ENCODE measurements at places on chromosomes 3 and 15. TPM values are rescaled to one million over a fixed set of nuclear protein-coding genes. Genes with fewer than 3 reads are reported as not detected.

DNA sequence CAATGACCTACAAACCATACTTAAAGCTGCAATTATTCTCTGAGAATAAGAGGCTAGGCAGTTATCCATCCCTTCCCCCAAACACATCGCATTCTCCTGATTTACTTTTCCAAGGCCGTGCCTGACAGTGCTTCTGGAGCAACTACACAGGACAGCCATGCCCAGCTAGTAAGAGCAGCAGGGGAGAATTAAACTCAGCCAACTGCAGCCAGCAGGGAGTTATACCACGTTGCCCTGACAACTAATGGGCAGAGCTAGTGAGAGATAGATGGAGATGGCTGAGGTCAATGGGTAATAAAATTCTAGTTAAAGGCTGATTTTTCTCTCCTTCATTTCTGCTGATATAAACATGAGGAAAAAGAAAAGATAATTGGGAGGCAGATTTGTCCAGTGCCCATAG is 193.8 kb upstream of the PPP2R3A start:
- H3K27me3 ChIP-seq: no peaks in the 10 kb centered on the region
- H3K36me3 ChIP-seq: no peaks in the 10 kb centered on the region
- no peak for DNase-seq
- H3K4me1 ChIP-seq: no peaks in the 10 kb centered on the region

The EFHB gene
- polyA plus RNA-seq: 0.58 TPM

The RPUSD2 gene
- polyA plus RNA-seq: 8.0 TPM

The GOLGA8R gene
- 0.20 TPM for polyA plus RNA-seq

DNA sequence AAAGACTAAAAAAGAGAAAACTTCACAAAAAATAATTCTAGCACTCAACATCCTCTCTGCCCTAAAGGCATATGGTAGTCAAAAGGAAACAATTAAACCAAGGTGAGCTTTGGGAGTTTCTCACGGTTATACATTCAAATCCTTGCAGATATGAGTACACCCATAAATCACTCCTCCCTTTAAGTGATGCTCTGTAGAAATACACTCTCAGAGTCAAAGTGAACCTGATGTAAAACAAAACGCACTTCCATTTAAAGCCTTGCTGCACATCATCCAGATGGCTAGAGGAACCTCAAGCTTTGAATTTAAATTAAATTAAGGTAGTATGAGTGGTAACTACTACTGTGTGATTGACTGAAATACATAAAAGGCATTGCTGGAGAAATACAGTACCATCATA is 36.0 kb upstream of the AADAC start:
- H3K27ac ChIP-seq: no peak overlapping the region
- H3K27me3 ChIP-seq: no peaks in the 10 kb centered on the region
- no peaks in the 10 kb centered on the region for H3K36me3 ChIP-seq
- no peaks in the 10 kb centered on the region for H3K4me1 ChIP-seq

DNA sequence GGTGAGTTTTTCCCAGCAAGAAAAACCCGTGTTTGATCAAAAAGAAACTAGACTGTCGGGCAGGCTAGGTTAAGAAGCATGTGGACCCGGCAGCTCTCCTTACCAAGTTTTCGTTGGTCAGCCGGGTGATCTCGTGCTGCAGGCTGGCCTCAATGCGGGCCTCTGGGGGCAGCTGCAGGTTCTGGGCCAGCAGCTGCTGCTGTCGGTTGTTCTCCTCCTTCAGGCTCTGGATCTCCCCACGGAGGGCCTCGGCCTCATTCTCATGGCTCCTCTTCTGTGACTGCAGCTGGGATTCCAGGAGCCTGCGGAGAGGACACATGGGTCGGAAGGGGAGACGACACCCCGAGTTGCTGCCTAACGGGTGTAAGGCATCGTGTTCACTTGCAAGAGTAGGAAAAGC is 44.5 kb upstream of the MYO5C start:
- no peak overlapping the region for H3K27ac ChIP-seq
- H3K27me3 ChIP-seq: no peaks in the 10 kb centered on the region
- no peak for DNase-seq
- peaks cover 18% of the 10 kb centered on the region for H3K4me1 ChIP-seq
- H3K36me3 ChIP-seq: peaks cover 5% of the 10 kb centered on the region

The HIGD2B gene
- polyA plus RNA-seq: not detected

The IGSF11 gene
- 0.68 TPM for polyA plus RNA-seq

DNA sequence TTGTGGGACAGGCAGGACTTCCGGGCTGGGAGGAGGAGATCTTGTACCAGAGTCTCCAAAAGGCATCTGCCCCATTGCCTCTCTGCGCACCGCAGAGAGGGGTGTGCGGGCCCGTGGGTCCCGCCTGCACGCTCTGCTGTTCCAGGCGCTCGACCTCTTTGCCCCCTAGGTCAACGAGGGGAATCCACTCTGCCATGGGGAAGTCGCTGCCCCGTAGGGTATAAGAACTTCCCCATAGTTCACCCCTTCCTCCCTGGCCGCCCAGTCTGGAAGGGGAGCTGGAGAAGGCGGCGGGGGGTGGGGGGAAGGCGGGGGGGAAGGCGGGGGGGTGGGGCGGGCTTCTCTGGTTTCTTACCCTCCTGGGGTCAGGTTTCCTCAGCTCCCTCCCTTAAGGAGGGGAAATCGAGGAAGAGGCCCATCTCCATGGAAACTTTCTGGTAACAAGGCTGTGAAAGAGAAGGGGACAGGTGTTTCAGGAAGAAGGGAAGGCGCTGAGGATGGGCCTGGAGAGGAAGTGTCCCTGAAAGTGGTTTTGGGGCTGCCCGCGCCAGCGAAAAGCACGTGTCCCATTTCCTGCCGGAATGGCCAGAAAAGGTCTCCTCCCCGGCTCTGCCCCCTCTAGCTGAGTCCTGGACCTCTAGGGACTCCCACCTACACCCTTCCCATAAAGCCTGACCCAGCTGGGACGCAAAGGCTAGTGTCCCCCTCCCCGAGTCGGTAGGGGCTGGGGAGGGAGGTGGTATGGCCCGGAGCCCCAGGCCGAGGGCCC is 27.5 kb downstream of the NR1I2 start:
- H3K36me3 ChIP-seq: no peaks in the 10 kb centered on the region
- DNase-seq: no peak
- peaks cover 9% of the 10 kb centered on the region for H3K27me3 ChIP-seq
- H3K4me1 ChIP-seq: peaks cover 4% of the 10 kb centered on the region
- H3K4me3 ChIP-seq: peak overlapping the region; percentile 24

GRCh38 chr3:170621256-170621655 is 35.4 kb upstream of the SLC7A14 start:
- no peak for DNase-seq
- no peaks in the 10 kb centered on the region for H3K27me3 ChIP-seq
- H3K36me3 ChIP-seq: no peaks in the 10 kb centered on the region
- H3K4me1 ChIP-seq: no peaks in the 10 kb centered on the region

- DNase-seq: no peak
- H3K4me3 ChIP-seq: peak within 1 kb of the TSS; percentile 18
- H3K27ac ChIP-seq: no peak within 1 kb of the TSS
- H3K4me1 ChIP-seq: no peaks in the 10 kb centered on the region
- no peaks in the 10 kb centered on the region for H3K36me3 ChIP-seq
- H3K27me3 ChIP-seq: peaks cover 42% of the 10 kb centered on the region
These were observed at the start of gene C3orf80 for GRCh38 chr3:160225176-160226025. Gene C3orf80 (plus strand): TSS chr3:160225422. CDS start chr3:160225636, 214 bp downstream.

DNA sequence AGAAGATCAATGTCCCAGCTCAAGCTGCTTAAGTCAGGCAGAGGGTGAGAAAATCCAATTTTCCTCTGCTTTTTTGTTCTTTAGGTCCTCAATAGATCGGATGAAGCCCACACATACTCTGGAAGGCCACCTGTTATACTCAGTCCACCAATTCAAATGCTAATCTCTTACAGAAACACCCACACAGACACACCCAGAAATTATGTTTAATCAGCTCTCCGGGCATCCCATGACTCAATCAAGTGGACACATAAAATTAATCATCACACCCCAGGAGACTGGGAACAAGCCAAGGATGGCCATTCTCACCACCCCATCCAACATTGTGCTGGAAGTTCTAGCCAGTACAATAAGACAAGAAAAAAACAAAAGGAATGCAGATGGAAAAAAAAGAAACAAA is 67.8 kb upstream of the SLC24A5 start:
- no peak overlapping the region for H3K27ac ChIP-seq
- no peak overlapping the region for H3K4me3 ChIP-seq
- no peak for DNase-seq
- no peaks in the 10 kb centered on the region for H3K36me3 ChIP-seq
- H3K27me3 ChIP-seq: no peaks in the 10 kb centered on the region

DNA sequence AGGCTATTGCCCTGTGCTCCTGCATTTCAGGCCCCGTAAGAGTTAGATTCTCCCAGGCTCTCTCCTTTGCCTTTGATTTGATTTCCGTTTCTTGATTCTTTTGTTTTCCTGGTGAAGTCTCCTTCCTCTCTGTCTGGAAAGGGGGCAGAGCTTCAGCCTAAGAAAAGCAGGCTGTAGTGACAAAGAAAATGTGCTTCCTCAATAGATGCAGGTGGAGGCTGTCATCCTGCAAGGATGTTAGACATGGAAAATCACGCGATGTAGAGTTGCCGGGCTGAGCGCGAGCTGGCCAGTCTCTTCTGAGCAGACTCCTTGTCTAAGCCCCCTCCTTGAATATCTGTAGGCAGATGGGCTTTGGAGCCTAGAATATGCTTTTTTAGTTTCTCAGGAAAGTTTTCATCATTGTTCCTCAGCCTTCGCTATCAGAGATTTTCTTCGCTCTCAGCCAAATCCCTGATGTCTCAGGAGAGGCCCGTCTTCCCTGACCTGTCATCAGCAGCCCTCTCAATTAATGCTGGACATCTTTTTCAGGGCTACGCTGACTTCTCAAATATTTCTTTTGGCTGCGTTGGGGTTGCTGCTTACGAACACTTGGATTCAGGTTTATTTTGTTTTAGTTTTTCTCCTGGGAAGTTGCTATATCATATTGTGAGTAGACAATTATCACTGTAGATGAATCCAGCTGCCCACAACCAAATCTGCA is 163.6 kb downstream of the ITPR1 start:
- no peaks in the 10 kb centered on the region for H3K36me3 ChIP-seq
- DNase-seq: no peak
- no peaks in the 10 kb centered on the region for H3K4me1 ChIP-seq
- H3K27ac ChIP-seq: no peak overlapping the region

DNA sequence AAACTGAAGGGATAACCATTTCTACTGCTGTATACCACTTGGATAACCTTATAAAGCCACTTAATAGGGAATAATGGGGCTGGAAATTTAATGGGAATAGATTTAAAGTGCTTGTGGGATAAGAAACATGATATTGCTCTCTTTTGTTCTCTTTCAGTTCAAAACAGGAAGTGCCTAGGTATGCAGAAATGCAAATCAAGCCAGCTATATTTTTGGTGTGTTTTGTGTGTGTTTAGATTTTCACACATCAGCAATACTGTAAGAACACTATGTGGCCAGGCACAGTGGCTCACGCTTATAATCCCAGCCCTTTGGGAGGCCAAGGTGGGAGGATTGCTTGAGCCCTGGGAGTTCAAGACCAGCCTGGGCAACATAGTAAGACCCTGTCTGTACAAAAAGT is 442.3 kb upstream of the TPRG1 start:
- no peaks in the 10 kb centered on the region for H3K27me3 ChIP-seq
- H3K4me1 ChIP-seq: no peaks in the 10 kb centered on the region
- no peak overlapping the region for H3K4me3 ChIP-seq
- H3K36me3 ChIP-seq: no peaks in the 10 kb centered on the region
- no peak for DNase-seq

The ST3GAL6 gene
- polyA plus RNA-seq: 4.0 TPM

DNA sequence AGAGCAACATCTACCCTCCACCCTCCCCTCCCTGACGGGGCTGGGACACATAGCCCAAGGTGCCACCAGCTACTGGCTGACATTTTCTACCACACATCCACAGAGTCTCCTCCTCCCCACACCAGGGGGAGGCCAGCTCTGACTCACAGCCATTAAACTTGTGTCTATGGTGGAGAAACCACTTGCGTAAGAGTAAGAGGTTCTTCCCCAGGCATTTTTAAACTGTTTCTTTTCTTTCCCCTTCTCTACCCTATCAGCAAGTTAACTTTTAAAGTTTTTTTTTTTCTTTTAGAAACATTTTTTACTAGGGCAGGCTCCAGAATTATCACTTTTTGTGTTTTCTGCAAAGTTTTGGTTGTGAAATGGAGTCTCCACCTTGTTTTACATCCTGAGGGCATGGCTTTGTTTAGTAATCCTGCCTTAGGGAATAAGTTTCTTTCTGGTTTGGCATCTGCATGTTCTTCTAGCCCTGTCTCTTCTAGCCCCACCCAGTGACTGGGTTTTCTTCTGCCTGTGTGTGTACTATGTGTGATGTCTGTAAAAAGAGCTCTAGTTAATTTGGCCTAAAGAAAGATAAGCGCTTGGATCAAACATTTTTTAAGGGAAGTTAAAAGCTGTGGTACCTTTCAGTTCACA is 148.8 kb upstream of the GADL1 start:
- no peak overlapping the region for H3K4me3 ChIP-seq
- H3K27me3 ChIP-seq: no peaks in the 10 kb centered on the region
- peaks cover 40% of the 10 kb centered on the region for H3K4me1 ChIP-seq
- peak; percentile 35 for DNase-seq

DNA sequence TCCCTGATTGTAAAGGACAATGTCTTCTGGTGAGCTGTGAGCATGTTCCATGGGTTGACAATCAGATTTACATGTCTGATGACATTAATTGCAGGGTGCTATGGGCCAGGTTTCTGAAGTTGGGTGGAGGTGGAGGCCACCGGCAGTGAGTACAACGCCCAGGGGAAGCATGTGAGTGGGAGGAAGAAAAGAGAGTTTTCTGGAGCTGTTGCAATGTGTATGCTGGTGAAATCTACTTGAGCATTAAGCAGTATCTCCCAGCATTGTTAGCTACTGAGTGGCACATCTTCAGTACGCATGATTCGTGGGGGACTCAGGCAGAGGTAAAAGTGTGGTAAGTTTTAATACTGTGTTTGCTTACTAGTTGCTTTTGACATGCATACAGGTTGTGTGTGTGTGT is 26.6 kb downstream of the TMEM45A start:
- no peaks in the 10 kb centered on the region for H3K36me3 ChIP-seq
- H3K4me1 ChIP-seq: peaks cover 16% of the 10 kb centered on the region
- H3K27ac ChIP-seq: no peak overlapping the region
- no peak overlapping the region for H3K4me3 ChIP-seq
- no peak for DNase-seq

The RPUSD3 gene
- 39.0 TPM for polyA plus RNA-seq

The CX3CR1 gene
- polyA plus RNA-seq: 0.05 TPM

DNA sequence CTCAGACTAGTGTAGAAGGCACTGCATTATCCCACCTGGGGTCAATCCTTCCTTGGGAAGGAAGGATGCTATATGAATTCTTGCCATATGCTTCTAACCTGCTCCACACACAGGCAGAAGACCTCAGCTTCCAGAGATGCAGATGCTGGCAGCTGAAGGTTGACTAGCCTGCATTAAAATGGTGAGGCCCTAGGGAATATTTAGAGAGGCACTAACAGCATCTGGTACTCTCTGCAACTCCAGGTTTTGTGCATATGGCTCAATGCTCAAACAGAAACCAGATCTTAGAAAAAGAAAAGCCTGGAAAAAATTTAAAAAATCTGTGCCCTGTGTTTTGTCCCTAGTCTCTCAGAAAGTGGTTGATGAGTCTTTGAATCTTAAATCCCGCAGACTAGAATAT is 56.0 kb upstream of the MYRIP start:
- H3K36me3 ChIP-seq: no peaks in the 10 kb centered on the region
- no peak for DNase-seq
- H3K4me1 ChIP-seq: peaks cover 11% of the 10 kb centered on the region
- H3K4me3 ChIP-seq: no peak overlapping the region
- no peaks in the 10 kb centered on the region for H3K27me3 ChIP-seq
- no peak overlapping the region for H3K27ac ChIP-seq

- H3K27ac ChIP-seq: no peak overlapping the region
- no peaks in the 10 kb centered on the region for H3K27me3 ChIP-seq
- no peaks in the 10 kb centered on the region for H3K36me3 ChIP-seq
- H3K4me1 ChIP-seq: no peaks in the 10 kb centered on the region
These were observed 239.5 kb downstream of the ZPLD1 start for GRCh38 chr3:102674284-102674683.

The EIF4E3 gene
- polyA plus RNA-seq: 0.79 TPM

The MNS1 gene
- polyA plus RNA-seq: 0.29 TPM

The COL7A1 gene
- polyA plus RNA-seq: 59.4 TPM
